Psoas muscle (tissue), 8 donors: ENCODE measurements at places on chromosomes 13 and 19.
A peak's percentile ranks its signal among the peaks of the same experiment; 100 is the strongest.

DNA sequence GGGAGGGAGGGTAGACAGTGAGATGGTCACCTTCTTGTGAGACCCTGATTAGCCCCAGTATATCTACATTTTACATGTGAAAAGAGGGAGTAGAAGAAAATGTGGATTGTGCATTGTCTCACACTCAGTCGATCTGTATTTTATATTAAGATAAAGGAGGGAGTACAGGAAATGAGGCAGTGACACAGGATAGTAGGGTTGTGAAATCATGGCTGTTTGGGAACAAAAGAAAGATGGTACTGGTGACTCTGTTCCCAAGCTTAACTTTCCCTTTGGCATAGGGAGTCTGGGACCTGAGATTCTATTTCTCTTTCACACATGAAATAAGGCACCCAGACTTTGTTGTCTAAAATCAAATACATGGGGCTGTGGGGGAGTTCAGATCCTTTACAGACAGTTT is 194.7 kb downstream of the ABCC4 start:
- DNase-seq, result no peak

GRCh38 chr13:25881136-25881926 is 170.5 kb downstream of the SHISA2 start:
- DNase-seq, result no peak

DNA sequence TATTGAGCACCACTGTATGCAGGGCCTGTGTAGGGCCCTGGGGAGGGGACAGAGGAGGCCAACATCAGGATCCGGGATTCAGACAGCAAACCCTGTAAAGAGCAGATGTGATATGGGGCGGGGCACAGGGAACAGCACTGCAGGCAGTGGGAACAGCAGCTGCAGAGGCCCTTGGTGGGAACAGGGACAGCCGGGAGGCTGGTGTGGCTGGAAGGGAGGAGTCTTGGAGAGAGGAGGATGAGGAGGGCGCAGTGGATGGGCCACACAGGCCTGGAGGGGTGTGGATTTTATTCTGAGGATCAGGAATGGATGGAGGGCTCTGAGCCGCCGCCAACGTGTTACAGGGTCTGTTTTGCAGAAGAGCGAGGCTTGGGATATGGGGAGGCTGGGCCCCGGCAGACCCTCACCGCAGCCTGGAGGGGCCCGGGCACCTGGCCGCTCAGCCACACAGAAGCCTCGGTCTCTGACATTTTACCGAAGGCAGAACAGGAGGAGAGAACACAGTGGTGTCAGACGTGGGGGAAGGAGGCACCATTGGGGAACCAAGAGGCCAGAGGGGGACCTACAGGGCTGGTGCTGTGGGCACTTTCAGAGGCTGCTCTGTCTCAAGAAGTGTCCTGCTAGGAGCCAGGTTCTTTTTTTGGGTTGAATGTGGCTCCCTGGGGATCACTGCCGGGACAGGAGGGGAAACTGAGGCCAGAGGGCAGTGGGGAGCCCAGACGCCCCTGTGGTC is 6.9 kb downstream of the EFNA2 start:
- no peak for DNase-seq

DNA sequence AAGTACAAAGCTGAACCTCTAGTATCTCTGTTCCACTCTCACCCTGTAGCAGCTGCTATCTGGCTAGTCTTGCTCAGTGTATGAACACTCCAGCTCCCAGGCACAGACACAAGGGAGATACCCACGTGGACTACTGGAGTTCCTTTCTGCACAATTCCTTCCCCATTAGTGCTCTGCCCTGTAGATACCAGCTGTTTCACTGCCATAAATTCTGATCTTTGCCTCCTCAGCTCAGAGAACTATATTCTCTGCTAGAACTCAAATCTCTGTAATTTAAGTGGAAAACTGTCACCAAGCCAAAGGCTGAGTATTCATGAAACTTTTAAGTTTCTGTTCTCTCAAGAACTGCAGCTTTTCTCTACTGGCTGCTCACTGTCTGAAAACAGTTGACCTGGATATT is 273.7 kb downstream of the DIAPH3 start:
- DNase-seq, result no peak

DNA sequence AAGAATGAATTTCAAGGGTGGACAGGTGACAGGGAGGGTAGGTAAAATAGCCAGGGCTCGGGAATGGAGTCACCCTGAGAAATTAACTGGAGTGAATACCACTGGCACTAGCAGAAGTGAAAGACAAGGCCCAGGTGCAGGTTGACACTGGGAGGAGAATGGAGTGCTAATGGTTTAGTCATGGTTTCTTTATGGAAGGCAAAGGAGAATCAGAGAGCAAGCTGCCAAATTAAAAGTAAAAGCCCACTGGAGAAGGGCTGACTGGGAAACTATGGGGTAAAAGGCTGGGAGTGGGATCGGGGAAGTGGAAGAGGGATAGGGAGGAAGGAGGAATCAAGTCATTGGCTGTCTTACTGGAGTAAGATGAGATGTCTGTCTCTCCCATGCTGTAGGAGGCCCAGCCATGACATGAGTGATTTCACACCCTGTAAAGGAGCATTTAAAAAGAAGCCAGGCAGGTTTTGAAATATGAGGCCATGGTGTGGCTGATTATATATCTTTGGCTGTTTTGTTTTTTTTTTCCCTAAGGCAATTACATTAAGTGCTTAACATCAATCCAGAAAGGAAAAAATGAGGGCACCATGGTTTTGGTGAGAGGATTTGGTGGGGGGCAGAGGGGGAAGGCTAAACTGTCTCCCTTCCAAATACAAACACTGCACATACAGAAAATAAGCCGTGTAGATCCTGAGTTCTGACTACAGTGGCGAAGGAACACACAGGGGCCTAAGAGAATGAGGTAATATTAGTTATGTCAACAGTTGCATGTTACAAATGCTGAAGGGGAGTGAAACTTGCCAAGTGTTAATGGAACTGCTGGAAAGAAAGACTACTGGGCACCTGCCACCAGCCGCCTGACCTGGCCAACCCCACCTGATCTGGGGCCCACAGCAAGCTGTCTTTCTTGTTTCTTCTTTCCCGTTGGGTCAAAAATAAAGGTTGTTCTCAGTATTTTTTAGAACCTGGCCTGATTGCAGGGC is 183.5 kb upstream of the TSC22D1 start:
- peak; percentile 18 for DNase-seq

DNA sequence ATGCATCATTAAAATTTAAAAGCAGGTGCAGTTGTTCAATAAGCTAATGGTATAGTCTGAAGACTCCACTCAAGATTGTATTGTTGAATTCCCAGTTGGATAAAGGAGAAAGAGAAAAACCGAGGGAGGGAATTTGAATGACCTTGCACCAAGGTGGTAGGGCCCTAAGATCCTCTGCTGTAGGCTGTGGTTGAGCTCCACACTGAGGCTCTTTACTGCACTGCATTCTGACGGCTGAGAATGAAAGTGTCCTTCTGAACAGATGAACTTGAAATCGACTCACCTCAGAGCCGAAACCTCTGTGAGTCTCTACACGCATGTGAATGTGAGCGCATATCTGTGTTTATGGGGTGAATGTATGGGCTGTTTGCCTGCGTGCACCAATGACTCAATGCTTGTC is 388.9 kb upstream of the DACH1 start:
- DNase-seq, result no peak

DNA sequence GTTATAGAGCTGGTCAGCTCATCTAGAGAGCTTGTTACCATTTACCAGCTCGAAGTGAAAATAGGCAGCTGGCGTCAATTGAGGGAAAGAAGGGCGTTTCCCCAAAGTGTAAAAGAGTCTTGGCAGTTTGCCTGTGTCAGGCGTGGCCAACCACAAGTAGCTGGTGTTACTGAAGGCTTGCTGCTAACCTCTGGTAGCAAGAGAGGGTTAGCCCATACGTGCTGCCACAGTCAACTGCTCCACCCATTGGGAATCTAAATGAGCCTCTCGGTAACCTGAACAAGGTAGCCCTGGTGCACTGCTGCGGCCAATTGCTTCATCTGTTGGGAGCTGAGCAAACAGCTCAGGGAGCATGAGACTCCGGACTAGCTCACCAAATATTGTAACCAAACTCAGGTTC is 314.9 kb upstream of the SLITRK5 start:
- DNase-seq, result no peak
